Left kidney (tissue), 8 donors: ENCODE measurements at places on chromosomes 13 and 19. TPM values are rescaled to one million over a fixed set of nuclear protein-coding genes. Genes with fewer than 3 reads are reported as not detected.

CBY2 gene
- polyA plus RNA-seq: 0.58 TPM

DNA sequence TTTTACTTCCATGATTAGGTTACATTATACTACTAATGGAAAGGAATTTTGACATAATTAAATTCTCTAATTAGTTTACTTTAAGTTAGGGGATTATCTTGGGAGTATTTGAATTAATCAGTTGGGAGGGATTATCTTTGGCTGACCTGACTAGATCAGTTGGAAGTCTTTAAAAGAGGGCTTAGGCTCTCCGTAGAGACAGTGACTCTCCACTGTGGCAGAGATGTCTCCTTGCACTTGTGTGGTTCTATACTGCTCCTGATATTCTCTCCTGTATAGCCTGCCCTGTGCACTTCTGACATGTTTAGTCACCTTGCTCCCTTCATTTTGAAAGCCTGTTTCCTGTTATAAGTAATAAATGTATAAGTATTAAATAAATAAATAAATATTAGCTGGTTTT is 1612.3 kb upstream of the PRR20A start:
- no peak for DNase-seq

- DNase-seq: no peak
Measured at GRCh38 chr13:46665248-46665632, 112.3 kb downstream of the LRCH1 start.

DNA sequence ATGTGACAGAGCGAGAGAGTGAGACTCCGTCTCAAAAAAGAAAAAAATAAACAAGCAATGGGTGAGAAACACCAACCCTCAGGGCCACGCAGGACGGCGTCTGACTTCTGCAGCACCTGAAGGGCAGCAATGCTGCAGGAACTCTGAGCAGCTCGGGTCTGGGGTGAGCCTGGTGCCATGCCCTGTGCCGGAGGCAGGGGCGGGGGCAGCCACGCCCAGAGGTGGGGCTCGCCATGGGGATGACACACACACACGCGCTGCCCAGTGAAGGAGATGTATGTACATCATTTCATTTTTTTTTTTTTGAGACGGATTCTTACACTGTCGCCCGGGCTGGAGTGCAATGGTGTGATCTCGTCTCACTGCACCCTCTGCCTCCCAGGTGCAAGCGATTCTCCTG is 24.3 kb downstream of the GPX4 start:
- DNase-seq: no peak

DNA sequence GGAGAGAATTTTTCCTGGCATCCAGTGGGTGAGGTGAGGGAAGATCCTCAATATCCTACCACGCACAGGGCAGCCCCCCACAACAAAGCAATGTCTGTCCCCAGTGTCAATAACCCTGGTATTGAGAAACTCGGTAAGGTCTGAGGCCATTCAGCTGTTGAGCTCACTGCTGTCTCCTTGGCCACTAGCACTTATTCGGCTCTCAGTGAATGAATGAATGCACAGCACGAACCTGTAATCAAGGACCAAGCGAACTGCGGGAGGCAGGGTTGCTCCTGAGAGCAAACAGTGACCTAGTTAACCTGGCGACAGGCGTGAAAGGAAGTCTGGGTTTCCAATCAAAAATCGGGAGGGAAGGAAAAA is 640 bp downstream of the ZSCAN5A start:
- no peak for DNase-seq

- no peak for DNase-seq
Measured at GRCh38 chr19:11649941-11650340, 52.7 kb downstream of the ZNF627 start.

DNA sequence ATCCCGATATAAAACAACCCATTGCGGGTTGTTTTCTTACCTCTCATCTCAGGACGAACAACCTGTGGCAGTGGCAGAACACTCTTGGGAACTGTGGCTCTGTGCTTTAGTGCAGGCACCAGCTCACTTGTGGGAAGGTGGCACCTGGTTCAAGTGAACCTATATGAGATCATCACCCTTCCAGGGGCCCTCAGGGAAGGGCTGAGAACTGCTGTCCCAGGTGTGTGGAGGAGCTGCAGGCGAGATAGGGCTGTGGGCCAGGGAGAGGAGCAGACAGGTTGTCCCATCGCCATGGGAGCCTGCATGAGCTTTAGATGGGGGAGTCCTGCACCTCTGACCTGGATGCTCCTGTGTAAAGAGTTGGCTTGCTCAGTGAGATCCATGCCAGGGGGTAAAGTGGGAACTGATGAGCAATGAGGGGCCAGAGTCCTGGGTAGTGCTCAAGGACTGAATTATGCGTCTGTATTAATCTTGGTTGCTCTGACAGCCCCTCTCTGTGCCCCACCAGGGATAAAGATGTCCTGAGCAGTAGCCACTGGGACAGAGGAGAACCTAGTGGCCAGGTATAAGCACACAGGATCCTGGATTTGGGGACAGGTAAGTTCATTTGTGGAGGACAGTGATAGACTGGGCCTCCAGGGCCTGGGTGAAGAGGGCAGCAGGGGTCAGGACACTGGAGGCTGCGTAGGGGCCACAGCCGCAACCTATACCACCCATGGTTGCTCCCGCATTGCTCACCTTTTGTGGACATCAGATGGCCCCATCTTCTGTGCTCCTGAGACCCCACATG is 8.7 kb downstream of the CEACAM4 start:
- no peak for DNase-seq

GRCh38 chr19:53463263-53463662 is 4.3 kb upstream of the ZNF813 start:
- DNase-seq: peak; percentile 8

GRCh38 chr19:1863638-1864479 is 480 bp upstream of the KLF16 start:
- DNase-seq: peak; percentile 90
